T-helper 2 cell treated with Interferon-gamma antibody and Interleukin-4, amounts not matched to agents 5 μg/mL and 100 μg/mL, for 36 hours (primary cell): ENCODE measurements at places on chromosomes 1 and 21.

- peak; percentile 72 for DNase-seq
Measured at GRCh38 chr1:12518931-12519692, 98.9 kb downstream of the DHRS3 start.

DNA sequence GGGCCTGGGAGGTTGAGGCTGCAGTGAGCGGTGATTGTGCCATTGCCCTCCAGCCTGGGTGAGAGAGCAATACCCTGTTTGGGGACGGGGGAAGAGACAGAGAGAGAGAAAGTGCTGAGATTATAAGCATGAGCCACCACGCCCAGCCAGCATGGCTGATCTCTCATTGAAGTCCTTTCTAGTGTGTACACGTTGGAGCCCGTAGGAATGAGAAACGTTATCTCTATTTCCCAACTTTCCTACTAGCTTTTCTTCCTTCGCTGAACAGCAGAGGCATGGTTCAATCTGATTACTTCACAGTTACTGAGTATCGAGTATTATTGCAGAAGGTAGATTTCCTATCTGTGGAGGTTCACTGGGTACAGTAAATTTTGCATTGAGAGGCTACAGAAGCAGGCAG, 4.5 kb downstream of the PEX14 start:
- DNase-seq, result no peak

- DNase-seq, result no peak
Measured at GRCh38 chr1:14767075-14767474, 168.6 kb downstream of the KAZN start.

- DNase-seq, result no peak
Measured at GRCh38 chr1:204465546-204466415, 28.8 kb downstream of the PIK3C2B start.

DNA sequence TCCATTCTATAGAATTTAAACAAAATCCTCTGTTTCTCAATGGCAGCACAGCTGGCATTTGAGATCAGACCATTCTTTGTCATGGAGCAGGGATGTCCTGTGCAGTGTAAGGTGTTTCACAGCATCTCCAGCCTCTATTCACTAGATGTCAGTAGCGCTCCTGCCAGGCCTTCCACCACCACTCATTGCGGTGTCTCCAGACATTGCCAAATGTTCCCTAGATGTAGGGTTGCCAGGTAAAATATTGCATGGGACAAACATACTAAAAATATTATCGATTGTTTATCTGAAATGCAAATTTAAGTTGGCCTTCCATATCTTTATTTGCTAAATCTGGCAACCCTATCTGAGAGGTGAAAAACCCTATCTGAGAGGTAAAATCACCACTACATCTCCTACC, 11.7 kb downstream of the ITLN2 start:
- no peak for DNase-seq

GRCh38 chr1:156876281-156876680, 15.6 kb downstream of the NTRK1 start:
- no peak for DNase-seq
